ENCODE measurements at places on chromosomes 2 and 18.

GRCh38 chr2:70553334-70553583 is 367 bp downstream of the TGFA start:
- no peak for DNase-seq

DNA sequence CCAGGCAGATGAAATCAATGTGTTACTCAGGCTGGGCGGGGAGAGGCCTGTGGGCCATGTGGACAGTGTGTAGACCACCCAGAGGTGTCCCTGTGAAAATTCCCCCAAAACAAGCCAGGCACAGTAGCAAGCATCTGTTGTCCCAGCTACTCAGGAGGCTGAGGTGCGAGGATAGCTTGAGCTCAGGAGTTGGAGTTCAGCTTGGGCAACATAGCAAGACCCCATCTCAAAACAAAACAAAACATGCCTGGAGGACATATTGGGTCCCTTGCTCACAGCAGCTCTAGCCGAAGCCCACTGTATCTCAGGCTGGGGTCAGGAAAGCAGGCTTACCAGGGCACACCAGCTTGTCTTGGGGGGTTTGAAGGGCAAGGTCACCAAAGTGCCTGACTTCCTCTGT is 4.3 kb upstream of the PTMA start:
- no peak for DNase-seq

- no peak for DNase-seq
Measured at GRCh38 chr18:44988821-44989587, 308.3 kb downstream of the SETBP1 start.

- no peak for DNase-seq
Measured at GRCh38 chr2:179487010-179487731, 222.5 kb upstream of the SESTD1 start.

DNA sequence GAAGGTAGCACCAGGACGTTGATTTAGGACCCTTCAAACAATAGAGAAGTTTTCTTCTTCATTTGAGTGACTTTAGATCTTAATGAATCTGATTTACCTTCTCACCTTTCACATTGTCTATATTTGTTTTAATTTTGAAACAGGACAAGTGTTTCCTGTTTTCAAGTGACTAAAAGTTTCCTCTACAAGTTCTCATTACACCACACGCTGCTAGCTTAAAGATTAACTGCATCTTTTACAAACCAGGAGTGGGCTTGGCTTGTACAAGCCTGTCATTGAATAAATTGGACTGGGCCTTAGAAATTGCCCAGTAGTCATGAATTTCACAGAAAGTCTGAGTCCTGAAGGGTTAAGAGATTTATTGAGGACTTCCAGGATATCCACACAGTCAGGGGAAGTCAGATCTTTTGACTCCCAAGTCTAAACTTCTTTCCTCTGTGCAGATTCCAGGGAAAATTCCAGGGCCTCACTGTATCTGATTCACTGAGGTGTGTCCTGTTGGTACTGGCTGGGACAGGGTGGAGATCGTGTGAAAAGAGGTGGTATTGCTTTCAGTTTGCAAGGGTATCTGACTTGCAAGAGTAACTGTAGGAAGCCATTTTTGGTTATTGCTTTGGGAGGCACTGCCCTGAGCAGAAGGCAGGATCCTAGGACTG is 3.4 kb downstream of the SGPP2 start:
- DNase-seq, result no peak
